ENCODE measurements at places on chromosomes 3 and 15.

DNA sequence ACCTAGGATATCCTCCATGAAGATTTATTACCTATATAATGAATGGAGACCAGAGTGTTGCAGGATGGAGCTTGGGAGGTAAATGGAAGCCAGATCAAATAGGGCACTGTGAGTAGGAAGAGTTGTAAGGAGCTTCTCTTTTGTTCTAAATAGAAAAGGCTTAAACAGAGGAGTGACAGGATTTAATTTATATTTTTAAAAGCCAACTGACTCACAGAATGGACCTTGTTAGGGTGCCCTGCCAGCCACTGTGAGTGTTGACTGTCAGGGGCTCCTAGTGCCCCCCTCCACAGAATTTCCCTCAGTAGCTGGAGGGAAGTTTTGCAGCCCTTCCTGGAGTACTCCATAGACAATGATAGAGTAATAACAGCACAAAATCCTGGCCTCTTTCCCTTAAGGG is 547.5 kb downstream of the MCTP2 start:
- DNase-seq, result no peak

DNA sequence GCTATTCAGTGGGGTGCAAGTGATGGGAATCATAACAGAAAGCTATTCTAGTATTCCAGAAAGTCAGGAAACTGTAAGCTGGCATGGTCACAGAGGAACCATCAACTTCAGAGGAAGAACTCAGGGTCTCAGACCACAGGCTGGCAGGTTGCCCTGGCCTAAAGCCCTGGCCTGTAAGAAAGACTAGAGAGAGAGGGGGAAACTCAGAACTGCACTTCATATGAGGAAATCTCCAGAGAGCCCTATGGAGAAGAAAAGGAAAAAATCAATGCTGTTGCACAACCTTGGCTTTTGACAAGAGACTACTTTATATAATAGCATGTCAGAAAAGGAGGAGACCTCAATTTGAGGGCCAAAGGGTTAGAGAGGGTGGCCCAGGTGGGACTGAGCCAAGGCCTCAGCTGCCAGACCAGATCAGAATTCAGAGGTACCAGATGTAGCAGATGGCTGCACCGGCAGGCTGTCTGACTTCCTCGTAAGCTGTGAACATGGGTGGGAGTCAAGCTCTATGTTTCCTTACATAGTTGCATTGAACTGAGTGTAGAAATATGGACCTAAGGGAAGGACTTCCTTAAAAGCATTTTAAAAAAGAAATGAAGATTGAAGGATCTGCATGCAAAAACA is 333.8 kb downstream of the PDCD6IP start:
- no peak for DNase-seq

DNA sequence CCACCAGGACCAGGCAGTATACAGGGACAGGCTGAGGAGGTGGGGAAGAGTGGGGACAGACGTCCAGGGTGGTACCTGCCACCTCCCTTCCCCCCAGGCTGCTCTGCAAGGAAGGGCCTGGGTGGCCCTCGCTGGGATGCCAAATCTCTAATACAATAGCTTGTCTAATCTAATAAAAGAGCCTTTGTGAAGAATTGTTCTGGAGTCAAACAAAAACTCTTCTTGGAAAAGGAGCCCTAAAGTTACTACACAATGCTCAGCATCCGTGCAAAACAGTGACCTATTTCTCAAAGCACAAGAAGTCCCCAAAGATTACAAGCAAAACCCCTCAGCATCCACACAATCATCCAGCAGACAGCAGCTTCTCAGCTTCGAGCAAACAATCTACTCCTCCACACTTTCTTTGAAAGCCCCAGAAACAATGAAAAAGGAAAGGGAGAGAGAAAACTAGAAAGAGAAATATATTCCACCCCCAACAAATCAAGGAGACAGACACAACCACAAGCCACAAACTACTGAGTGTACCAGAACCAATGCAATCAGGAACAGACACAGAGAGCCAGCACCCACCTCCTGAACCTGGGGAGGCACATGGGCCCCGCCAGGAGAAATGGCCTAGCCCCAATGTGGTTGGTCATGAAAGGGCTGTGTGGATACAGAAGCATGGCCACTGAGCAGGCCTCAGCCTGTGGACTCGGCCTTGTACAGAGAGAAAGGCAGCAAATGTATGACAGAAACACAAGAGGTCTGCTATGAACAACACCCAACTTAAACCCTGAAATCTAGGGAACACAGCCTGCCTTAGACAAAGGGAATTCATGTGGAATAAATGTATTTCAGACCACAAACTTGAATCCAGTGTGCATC is 177.1 kb upstream of the CHRNA7 start:
- no peak for DNase-seq

GRCh38 chr15:96338766-96339618 is 8.5 kb downstream of the NR2F2 start:
- DNase-seq, result no peak

- no peak for DNase-seq
Measured at GRCh38 chr15:37252530-37252929, 152.2 kb upstream of the MEIS2 start.

- DNase-seq, result no peak
Measured at GRCh38 chr3:98702166-98702565, 61.0 kb upstream of the ST3GAL6 start.

GRCh38 chr15:37037850-37038715 is 62.3 kb downstream of the MEIS2 start:
- DNase-seq, result no peak

- DNase-seq, result no peak
Measured at GRCh38 chr3:156488767-156489166, 66.2 kb downstream of the SSR3 start.

All from stimulated activated CD4-positive, alpha-beta T cell treated with anti-CD3 and anti-CD28 coated beads, Interleukin-4, amount 100 ng/mL, for 24 hours (primary cell).